Hematopoietic multipotent progenitor cell treated with erythropoietin and hydrocortisone succinate and interleukin-3 and kit ligand, for 17 days (in vitro differentiated cells): ENCODE measurements at places on chromosomes 1 and 21.

GRCh38 chr1:62356257-62356835, 37.1 kb upstream of the KANK4 start:
- DNase-seq, result no peak

- no peak for DNase-seq
These were observed 38.5 kb upstream of the PDE9A start for GRCh38 chr21:42614811-42615351.

DNA sequence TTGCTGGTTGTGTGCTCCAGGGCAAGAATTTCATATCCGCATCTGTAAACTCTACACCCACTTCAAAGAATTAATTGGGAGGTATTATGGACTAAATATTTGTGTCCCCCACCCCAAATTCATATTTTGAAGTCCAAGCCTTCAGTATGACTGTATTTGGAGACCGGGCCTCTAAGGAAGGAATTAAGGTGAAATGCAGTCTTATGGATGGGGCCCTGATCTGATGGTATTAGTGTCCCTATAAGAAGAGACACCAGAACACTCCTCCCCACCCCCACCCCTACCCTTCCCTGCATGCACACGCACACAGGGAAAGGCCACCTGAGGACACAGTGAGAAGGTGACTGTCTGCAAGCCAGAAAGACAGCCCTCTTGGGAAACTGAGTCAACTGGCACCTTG, 332.4 kb downstream of the RPS6KC1 start:
- no peak for DNase-seq

DNA sequence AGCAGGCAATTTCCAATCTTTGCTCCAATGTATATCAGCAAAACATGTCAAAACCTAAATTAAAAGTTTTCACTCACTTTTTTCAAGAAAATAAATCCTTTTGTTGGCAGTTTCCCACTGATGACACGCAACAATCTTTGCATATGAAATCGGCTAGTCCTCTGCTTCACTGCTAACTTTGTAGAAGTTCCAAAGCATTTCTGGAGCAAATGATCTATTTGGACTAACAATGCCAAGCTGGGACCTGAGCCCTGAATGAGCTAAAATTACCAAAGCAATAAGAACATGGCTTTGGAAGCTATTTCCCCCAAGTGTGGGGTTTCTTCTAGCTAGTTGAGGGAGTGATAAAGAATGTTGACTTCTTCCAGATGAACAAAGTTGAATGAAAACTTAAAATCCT, 5.1 kb downstream of the BEND5 start:
- no peak for DNase-seq

- peak; percentile 46 for DNase-seq
These were observed 15.4 kb downstream of the EFNA3 start for GRCh38 chr1:155093911-155094621.

DNA sequence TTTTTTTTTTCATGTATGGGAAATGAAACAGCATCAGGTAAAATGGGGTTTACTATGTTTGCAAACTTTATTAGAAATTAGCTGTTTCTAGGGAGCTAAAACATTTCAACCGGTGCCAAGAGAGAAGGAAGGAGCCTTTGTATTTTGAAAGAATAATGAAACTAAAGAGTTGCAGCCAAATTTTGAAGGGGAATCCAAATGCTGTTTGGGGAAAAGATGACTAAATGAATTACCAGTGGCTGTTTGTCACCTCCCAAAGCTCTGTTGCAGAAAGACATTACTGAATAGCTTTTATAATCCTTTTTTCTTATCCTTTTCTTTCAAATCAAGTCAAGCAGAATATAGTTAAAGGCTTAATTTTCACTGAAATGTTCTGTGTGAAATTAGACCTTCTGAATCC, 591.3 kb upstream of the ADGRL2 start:
- no peak for DNase-seq

DNA sequence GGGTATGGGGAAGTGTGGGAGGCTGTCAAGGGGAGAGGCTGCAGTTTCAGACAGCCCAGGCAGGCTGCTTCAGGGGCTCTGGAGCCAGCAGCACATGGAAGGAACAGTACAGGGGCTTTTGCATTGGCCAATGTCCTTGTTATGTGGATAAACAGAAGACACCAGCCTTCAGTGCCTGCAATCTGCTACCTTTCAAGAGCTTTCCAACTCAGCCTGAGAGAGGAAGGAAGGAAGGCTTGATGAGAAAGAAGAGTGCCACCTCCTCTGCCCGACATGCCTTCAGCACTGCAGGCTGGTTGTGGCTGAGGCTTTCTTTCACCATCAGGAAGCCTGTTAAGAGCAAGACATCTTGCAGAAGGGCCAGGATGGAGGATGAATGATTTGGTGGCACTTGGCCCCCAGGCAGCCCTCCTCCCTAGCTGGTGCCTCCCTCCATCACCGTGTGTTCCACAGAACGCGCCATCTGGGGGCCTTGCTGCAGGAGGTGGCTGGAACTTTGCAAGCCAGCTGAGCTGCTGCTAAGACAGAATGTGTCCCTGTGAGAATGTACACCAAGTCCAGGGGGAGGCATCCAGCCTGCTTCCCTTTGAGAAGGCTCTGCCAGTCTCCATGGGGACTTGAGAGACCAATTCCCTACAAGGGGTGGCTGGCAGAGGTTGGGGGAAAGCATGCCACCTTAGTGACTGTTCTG, 372.4 kb upstream of the PROX1 start:
- no peak for DNase-seq

DNA sequence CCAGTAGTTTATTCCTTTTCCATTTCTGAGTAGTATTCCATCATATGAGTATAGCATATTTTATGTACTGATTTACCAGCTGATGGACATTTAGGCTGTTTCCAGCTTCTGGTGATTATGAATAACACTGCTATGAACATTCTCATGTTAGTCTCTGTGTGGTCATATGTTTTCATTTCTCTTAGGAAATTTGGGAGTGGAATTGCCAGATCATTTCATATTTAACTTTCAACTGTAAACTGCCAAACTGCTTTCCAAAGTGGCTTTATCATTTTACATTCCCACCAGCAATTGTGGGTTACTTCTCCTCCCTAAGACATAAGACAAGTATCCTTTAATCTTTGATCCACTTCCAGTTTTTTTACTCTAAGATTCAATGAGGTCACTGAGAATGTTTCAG, 85.7 kb upstream of the RALGPS2 start:
- DNase-seq, result no peak

- DNase-seq, result no peak
These were observed 7.7 kb upstream of the HTR1D start for GRCh38 chr1:23224739-23225648.

GRCh38 chr1:19336543-19336942, 24.4 kb downstream of the SLC66A1 start:
- no peak for DNase-seq

DNA sequence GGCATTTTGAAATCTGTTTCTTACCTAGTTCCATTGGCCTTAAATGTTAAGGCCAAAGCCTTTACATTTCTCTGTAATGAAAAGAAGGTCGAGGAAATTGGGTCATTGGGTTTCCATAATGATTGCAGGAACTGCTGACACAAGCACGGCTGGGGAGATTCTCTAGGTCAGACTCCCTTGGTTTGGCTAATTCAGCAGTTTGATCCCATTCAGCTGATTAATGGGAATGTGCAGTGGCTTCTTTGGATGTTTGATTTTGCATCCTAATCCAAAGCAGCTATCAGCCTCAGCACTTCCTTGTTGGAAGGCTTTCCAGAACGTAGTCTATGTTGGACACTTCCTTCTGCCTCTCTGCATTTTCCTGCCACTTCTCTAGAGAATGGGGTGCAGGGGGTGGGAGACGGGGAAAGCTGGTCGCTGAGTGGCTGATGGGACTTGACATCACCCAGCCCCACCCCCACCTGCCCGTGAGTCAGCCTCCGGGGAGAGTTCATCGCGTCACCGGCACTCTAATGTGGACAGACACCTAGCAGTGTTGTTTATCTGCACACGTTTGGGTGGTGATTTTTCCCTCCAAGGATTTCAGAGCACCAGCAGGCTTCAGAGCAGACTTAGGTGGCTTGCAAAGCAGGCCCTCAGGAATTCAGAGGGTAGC, 5.4 kb downstream of the PSEN2 start:
- no peak for DNase-seq

- DNase-seq, result peak; percentile 9
These were observed 86.3 kb downstream of the VWA5B1 start for GRCh38 chr1:20376880-20377494.
